ENCODE measurements at places on chromosomes 13 and 19.

GRCh38 chr13:102779436-102780159 lies 6.0 kb upstream of the TEX30 start:
- no peak for DNase-seq

DNA sequence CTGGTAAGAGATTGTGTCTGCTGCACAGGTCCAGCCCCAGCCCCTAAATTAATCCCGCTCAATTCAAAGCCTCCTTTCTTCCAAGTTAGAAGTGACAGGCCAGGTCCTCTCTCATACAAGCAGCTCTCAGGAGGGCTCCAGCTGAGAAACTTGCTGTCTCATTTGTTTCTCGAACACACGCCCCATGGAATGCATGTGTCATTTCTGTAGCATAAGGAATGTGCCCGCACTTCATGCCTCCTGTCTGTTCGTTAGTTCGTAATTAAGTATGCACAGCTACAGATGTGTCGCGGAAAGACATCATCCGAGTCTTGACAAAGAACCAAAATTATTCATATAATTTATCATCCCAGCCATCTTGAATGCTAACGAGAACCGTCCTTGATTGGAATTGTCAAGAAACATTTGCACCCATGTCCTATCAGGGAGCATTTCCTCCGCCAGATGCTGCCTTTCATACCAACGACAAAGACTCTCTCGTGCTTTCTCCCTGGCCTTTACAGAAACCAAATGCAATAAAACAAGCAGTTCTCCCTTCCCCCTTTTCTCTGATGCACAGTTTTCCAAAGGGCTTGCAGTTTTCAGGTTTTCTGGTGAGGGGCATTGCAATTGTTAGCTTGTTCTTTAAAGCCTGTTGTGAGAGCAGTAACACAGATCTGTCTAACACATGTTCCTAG lies 133.5 kb downstream of the UQCRFS1 start:
- DNase-seq, result no peak

DNA sequence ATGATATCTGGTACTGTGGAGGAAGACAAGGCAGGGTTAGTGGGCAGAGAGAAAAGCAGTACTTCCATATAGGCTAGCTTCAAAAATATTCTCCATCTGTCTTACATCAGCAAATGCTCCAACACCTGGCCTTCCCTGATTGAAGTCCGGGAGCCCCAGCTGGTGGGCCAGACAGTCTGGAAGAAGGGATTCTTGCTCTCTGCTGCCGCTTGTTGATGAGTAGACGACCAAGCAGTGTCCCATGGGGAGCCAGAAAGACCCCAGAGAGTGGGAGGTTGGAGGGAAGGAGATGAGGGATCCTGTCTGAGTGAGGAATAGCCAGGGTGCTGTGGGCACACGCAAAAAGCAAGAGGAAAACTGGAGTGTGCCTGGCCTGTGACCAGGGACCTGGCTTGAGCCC lies 95.1 kb downstream of the ATP8A2 start:
- DNase-seq, result no peak

DNA sequence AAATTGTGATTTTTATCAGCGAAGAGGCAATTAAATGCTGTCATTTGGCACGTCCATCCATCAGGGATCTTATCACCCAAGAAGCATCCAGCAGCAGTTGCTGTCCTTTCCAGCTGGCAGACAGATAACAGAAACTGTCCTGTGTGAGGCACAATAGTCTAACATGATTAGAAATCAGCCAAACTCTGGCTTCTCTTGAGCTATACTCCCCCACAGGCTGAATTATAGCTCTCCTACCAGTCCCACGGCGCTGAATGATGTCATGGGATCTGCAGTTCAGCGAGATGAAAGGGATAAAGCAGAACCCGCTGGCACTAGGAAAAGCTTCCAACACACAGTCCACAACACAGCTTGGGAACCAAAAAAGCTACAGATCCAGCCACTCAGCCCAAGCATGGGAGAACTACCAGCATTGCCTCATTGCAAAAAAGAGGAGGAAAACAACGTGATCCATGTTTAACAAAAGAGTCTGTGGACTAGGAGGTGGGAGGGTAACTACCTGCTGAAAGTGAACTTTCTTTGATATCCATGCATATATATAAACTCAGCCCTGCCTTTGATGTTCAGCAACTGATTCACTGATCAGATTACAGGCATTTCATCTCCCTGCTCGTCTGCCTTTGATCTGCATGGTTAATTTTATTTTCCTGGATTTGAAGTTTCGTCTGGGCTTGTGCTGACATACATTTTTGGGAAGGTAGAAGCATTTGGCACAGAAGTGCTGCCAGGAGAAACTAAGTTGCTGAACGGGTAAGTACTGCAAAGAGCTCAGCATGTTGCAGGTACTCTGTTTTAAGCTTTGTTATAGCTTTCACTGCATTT lies at the start of gene TNFRSF19:
TSS of gene TNFRSF19 (plus strand) at position 314 of the 822 bp plus-strand sequence. CDS start 19,772 bp downstream, outside the sequence.
- no peak for DNase-seq

- no peak for DNase-seq
These were observed 10.5 kb upstream of the PRR19 start for GRCh38 chr19:42291435-42291810.

- DNase-seq, result no peak
These were observed 17.8 kb downstream of the LMTK3 start for GRCh38 chr19:48493718-48494401.

DNA sequence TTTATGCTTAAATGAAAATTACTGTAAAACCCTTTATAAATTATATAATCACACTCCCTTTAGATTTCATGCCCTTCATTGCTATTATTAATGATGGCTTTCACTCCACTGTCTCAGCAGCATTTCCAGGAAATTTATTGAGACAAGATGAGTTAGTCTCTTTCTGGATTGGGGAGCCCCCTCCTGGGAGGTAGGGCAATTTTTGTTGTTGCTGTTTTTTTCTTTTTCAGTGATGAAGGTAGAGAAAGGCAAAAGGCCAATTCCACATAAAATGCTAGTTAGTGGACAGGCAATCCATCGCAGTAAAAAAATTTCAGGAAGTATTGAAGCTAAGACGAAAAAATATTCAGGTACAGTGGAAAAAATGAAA lies 80.2 kb downstream of the TEX26 start:
- DNase-seq, result no peak

- no peak for DNase-seq
These were observed 18.6 kb downstream of the MCF2L start for GRCh38 chr13:112987682-112988024.

Measured in stimulated activated CD4-positive, alpha-beta T cell treated with anti-CD3 and anti-CD28 coated beads, Interleukin-12 subunit alpha, Interleukin-12 subunit beta, amount 100 ng/mL, for 4 hours (primary cell).